ENCODE measurements at places on chromosomes 3 and 15.

DNA sequence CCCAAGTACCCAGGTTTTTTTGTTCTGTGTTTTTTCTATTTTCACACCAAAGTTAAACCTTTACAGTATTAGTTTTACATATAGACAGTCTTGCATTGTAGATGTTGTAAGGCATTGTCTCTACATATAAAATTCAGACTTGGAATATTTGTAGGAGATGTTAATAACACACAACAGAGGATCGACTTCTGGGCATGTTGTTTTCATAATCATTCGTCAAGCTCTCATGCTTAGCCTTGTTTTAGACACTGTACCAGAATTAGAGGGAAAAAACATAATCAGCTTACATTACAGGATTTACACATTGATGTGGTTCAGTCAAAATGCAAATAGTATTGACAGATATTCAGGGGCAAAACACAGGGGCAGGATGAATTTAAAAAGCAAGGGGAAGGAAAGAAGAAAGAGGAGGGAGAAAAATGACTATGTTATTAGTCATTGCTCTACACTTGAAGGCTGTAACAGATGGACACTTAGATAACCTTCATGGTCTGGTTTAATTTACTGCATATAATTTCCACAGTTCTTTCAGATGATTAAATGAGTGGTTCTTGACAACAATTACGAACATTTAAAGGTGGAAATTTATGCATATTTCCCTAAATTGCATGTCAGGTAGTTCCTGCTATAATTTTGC lies 7.5 kb downstream of the CMSS1 start:
- DNase-seq = no peak

DNA sequence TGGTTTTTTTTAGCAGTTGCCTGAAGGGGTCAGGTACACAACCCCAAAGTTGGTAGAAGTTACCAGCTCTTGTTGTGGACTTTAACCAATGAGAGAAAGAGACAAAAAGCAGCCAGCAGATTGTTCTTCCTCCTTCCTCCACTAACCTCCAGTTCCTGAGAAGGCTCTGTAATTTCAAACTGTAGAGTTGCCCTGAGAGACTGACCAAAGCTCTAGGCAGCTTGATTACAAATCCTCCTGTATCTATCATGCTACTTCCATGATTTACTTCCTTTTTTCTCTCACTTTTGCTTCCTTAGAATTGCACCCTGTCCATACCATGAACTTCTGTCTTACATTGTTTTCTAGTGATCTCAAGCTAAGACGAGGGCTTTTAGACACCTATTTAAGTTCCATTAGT lies 29.2 kb downstream of the NSUN3 start:
- no peak for DNase-seq

DNA sequence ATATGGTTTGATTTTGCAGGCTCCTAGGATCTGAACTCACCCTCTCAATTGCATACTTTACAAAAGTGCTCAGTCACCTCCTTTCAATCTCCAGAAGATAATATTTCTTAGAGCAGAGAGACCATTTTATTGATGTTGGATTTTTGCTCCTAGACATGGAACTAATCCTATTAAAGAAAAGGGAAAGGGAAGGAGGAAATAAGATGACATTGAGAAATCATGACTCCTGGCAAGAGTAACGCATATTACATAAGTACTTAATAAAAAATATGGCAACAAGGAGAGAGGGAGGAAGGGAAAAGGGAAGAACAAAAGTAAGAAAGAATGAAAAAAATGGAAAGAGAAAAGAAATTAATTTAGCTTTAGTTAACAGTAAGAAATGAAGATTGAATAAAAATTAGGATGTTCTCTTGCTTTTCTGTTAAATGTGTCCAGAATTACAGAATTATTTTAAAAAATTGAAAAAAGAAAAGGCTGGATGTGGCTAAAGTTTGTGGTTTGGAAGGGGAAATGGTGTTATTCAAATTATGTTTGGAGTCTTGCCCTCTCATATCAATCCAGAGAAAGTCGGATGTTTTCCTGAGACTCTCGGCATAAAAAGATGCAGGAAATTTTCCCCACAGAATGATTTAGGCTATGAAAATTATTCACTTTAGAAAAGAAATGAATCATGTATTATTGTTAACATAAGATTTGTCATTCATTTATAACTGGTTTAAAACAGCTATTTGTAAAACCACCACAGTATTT lies 474.0 kb downstream of the FGF12 start:
- no peak for DNase-seq

DNA sequence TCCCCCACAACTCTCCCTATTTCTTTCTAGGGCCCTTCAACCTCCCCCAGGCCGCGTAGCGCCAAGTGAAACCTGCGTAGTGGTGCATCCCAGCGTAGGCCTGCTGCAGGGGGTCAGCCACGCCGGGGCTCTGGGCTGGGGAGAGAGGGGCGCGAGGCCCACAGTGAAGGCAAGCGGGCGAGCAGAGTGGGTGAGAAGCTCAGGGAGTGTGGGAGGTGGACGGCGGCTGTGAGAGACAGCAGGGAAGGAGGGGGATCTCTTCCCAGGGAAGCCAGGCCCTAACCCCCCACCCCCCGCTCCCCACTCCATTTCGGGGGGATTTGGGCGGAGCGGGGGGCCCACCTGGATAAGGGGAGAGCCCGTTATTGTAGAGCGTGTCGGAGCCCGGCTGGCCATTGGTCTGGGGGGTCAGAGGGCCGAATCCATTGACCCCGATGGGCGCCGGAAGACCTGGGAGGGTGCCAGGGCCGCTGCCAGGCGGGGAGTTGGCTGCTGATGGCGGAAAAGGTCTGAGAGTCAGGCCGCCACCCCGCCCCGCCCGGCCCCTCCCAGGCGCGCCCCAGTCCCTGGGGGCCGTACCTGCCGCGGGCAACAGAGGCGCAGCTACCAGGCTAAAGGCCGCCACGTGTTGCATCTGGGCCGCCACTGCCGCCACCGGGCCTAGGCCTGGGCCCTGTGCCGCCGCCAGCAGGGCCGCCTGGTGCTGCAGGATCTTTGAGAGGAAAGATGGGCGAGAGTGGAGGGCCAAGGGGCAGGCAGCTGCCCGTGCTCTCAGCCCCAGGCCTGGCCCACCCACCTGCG lies 16.6 kb upstream of the PARP6 start:
- DNase-seq = no peak

GRCh38 chr15:98085003-98085639 lies 124.6 kb downstream of the ARRDC4 start:
- no peak for DNase-seq

- no peak for DNase-seq
Observed at GRCh38 chr3:190516416-190516815, 2.5 kb downstream of the IL1RAP start.

- DNase-seq = no peak
Observed at GRCh38 chr3:187521546-187521945, 148.6 kb downstream of the SST start.

Measured in activated naive CD4-positive, alpha-beta T cell treated with Interleukin-2 at 50 U/mL for 16 hours (primary cell).